ENCODE measurements at places on chromosomes 11 and 22.

DNA sequence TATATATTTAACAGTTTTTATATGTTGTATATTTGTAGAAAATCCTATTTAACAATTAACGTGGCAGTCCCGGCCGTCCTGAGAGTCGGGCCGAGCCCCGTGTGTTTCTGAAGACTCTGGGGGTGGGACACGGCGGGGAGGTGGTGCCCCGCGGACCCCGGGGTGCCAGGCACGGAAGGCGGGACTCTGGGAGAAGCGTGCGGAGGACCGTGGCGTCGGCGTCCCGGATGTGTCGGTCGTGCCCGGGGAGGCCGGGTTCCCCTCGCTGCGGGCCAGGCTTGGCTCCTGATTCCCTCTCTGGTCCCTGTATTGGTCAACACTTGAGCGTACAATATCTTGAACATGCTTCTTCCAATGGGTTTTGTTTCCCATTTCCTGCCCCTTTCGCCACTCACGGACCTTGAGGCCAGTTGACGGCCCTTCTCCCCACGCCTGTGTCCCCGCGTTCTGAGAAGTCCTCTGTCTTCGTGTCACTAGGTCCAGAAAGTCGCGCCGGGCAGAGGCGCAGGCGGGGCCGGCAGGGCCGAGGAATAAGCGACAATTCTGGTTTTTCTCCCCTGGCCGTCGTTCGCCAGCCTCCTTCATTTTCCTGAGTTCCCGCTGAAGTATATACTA lies 1076.7 kb downstream of the BRD1 start:
- DNase-seq, result no peak

GRCh38 chr11:133579165-133580031 lies 47.1 kb upstream of the OPCML start:
- DNase-seq, result no peak

GRCh38 chr11:45677770-45678512 lies 12.5 kb upstream of the CHST1 start:
- no peak for DNase-seq

GRCh38 chr11:44950031-44950624 lies 555 bp downstream of the TP53I11 start:
- no peak for DNase-seq

- no peak for DNase-seq
Observed at GRCh38 chr11:3158131-3158591, 6.9 kb downstream of the OSBPL5 start.

- no peak for DNase-seq
Observed at GRCh38 chr11:117823946-117824420, 561 bp downstream of the FXYD2 start.

- DNase-seq, result no peak
Observed at GRCh38 chr11:119262668-119263351, 54.1 kb downstream of the MCAM start.

DNA sequence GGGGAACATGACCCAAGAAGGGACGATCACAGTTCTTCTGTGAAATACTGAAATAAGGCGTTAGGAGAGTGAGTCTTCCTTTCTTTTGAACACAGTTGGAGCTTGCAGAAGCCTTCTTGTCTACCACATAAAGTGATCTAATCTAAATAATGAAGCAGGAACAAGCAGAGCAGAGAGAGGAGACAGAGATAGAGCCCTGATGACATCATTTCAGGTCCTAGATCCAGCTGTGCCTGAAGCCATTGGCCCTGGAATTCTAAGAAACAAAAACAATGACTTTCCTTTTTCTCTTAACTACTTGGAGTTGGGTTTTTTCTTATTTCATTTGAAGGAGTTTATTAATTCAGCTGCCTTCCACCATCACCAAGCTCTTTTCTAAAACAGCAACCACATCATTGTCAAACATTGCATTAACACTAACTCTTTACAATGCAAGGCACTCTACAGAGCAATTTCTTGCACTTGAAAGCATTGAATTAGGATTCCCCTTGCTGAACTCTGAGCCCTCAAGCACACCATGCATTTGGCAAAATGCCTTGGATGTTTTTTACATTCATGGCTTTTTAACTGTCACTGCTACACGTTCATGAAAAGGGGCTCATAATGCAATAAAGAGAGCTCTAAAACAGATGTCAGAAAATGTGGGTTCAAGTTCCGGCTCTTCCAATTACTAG lies 117.2 kb upstream of the TIMP3 start:
- no peak for DNase-seq

DNA sequence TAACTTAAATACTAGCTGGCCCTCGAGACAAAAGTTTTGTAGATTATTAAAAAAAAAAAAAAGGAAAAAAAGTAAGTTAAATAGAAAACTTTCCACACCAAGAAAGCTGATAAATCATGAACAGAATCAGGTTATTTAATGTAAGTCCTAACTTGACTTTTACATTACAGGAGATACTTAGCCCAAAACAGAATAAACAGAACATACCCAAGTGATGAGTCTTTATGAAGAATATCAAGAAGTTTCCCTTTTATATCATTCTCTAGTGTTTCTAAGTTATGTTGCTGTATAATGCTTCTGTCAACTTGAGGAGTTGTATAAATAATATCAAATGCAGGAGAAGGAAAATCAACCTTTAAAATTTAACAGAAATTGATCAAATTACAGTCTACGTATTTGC lies 44.5 kb upstream of the RPS13 start:
- DNase-seq, result no peak

- DNase-seq, result peak; percentile 15
Observed at GRCh38 chr11:17528906-17529843, 15.0 kb downstream of the USH1C start.

DNA sequence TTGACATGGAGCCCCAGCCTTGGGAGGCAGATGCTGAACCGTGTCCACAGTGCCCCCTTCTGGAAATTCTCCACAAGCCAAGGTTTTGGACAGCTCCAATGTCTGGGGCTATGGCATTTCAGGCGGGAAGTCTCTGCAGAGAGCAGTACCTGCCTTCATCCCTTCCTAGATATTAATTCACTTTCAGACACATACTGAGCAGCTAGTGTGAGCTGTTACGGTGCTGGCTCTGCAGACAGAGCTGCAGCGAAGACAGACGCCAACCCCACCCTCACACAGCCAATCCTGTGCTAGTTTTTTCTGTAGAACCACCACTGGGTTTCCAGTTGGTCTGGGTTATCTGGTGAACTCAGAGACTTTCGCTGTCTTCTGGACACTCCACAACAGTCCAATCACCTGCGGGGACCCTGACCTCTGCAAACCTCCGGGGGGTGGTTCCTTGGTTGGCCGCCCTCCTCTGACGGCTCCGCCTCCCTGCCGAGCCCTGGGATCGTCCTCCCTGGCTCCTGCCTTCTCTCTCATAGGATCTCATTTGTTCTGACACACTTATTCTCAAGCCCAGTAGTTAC lies 9.1 kb downstream of the LMF2 start:
- DNase-seq, result peak; percentile 38

- DNase-seq, result no peak
Observed at GRCh38 chr22:39416319-39416718, 16.7 kb downstream of the TAB1 start.

DNA sequence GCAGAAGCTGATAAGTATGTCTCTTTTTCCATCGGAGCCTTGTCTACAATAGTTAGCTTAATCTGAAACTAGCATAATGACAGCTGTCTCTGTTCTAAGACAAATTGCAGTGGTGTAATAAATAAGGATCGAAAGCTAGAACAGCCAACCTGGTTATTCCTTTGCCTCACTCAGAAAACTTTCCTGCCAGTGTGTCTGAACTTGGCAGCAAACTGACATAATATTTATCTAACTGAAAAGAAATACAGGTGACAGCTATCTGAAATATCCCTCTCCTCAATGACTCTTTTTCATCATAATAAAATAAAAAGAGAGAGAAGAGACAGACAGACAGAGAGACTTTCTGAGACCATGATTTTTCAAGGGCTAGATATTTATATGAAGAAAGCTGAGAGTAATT lies 642.5 kb downstream of the LRRC4C start:
- DNase-seq, result no peak

All from NCI-H446 treated with DMSO at 0.1 percent for 48 hours (cell line).